ENCODE measurements at places on chromosomes 1 and 21.

- DNase-seq = no peak
Measured at GRCh38 chr1:203173011-203173555, 2.5 kb downstream of the MYBPH start.

DNA sequence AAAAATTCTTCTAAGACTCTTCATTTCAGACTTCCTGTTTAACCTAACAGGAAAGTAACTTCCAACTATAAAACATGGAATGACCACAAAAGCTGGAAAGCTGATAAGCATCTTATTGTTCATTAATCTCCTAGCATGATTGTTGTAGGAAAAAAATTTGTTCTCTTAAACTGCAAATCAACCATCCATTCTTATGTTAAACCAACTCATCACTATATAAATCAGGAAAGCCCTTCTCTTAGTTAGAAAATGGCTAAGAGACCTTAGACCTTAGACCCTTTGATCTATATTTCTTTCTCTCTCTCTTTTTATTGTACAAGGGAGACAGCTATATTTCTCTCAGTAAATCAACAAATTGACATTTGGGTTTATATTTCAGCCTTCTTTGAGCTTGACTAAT is 101.4 kb downstream of the UBE2U start:
- no peak for DNase-seq

DNA sequence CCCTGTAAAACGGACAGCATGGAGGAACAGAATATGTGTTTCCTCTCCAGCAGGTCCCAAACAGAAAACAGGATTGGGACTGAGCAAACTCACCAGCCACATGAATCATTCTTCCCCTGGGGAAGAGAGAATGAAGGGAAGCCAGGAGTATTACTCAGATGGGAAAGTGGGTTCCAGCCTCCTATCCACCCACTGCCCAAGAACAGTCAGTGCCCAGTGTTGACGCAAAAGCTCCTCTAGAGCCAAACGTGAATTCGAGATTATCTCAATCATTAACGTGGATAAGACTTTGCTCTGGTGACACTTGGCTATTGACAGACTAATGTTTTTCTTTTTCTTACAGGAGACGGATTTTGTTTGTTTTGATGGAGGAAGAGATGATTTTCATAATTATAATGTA is 9.3 kb downstream of the MIA3 start:
- DNase-seq = peak; percentile 98

DNA sequence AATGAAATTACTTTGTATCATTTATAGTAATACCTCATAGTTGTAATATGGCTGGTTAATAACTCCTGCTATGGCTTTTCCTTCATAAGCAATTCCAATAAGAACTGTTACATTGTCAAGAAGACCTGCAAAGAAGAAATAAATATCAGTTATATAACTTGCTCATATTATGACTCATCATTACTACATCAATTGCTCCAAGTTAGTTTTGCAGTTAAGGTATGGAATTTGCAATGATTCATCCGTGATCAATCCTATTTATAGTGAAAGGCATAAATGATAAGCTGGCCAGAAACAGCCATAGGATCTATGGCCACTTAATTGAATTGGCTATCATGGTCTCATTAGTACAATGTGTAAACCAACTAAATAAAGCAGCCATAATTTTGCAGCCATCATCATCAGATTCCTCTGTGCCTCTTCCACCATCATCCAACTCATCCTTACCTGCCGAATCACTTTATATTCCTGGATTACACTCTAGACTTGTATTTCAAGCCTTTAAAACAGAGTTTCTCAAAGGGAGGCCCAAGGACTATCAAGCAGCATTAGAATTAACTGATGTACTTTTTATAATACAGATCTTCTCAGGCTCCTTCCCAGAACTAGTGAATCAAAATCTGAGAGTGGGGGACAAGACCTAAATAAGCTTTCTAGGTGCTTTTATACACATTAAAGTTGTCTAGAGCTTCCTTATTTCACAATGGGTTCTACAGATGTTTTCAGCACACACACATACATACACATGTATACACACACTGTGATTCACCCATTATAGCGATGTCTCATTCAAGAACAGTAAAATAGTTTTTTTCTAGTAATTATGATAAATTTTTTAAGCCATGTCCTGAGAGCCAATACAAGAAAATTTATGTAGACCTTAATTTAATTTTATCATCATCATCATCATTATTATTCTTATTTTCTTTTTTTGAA is 21.2 kb upstream of the EPRS1 start:
- peak; percentile 49 for DNase-seq

DNA sequence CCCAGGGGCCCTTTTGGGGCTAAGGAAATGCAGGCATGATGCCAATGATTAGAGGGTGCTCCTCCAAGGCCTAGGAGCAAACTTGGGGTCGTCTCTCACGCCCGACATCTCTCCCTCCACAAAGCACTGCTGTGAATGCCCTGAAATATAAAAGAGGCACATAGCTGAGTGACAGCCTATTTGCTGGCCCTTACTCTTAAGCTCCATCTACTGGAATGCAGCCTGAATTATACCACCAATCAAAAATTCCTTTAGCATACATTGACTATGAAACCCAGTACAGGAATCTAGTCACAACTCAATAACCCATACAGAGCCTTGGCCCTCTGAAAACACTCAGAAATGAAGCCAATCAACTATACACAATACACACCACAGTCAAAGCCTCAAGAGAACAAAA is 105.5 kb downstream of the LRIG2 start:
- no peak for DNase-seq

- DNase-seq = no peak
Measured at GRCh38 chr21:33070998-33071769, 1.2 kb downstream of the OLIG1 start.

DNA sequence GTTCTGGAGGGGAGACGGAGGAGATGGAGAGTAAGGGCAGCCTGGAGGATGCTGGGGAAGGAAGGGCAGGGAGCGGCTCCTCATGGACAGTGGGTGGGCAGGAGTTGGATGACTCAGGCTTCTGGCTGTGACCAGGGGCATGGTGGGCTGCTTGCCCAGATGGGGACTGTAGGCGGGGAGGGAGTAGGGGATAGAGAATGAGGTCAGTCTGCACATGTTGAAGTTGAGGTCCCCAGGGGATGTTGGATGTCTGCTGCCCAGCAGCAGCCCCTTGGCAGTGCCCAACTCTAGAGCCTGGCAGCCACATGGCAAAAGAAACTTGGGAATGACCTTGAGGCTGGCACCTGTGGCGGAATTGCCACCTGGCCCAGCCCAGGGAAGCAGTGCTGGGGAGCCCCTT is 6.4 kb downstream of the SELENON start:
- DNase-seq = peak; percentile 88

GRCh38 chr1:215872658-215873057 is 305.6 kb downstream of the KCTD3 start:
- DNase-seq = no peak

DNA sequence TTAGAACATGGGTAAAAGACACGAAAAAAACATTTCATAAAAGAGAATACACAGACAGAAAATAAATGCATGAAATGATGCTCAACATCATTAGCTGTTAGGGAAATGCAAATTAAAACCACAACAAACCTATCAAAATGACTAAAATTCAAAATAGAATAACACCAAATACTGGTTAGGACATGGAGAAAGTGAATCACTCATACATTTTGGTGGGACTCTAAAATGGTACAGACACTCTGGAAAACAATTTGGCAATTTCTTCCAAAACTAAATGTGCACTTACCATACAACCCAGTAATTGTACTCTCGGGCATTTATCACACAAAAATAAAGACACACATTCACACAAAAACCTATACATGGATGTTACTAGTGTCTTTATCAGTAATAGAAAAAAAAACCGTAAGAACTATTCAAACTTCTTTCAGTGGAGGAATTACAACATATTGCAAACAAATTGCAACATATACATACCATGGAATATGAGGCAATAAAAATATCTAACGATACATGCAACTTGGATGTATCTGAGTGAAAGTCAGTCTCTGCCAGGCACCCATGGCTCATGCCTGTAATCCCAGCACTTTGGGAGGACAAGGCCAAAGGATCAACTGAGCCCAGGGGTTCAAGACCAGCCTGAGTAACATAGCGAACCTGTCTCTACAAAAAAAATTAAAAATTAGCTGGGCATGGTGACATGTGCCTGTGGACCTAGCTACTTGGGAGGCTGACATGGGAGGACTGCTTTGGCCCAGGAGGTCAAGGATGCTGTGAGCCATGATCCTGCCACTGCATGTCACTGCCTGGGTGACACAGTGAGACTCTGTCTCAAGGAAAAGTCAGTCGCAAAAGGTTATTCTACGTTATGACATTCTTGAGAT is 19.6 kb downstream of the HSF2BP start:
- peak; percentile 87 for DNase-seq

All from fibroblast of mammary gland (primary cell).